ENCODE measurements at places on chromosomes 2 and 18.
A peak's percentile ranks its signal among the peaks of the same experiment; 100 is the strongest.

- DNase-seq, result no peak
Measured at GRCh38 chr18:35610724-35611123, 29.2 kb downstream of the GALNT1 start.

DNA sequence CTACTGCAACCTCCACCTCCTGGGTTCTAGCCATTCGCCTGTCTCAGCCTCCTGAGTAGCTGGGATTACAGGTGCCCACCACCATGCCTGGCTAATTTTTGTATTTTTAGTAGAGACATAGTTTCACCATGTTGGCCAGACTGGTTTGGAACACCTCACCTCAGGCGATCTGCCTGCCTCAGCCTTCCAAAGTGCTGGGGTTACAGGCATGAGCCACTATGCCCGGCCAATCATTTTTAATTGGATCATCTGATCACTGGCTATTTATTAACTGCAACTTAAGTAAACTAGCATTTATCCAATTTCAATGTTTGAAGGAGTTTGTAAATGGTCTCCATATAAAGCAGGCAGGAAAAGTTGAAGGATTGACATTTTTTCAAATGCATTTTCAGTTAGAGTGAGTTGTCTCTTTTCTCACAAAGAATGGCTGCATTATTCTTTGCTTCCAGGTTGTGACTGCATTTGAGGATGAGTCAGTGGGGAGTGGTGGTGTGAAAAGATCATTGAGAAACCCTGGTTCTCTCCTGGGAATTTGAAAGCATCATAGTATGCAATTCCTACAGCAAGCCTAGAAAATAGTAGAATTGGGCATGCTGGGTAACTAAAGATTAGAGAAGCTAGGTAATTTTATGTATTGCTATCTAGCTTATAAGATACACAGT, 431.1 kb upstream of the ZEB2 start:
- DNase-seq, result no peak

GRCh38 chr2:68738906-68739594, 4.4 kb downstream of the ARHGAP25 start:
- DNase-seq, result no peak

DNA sequence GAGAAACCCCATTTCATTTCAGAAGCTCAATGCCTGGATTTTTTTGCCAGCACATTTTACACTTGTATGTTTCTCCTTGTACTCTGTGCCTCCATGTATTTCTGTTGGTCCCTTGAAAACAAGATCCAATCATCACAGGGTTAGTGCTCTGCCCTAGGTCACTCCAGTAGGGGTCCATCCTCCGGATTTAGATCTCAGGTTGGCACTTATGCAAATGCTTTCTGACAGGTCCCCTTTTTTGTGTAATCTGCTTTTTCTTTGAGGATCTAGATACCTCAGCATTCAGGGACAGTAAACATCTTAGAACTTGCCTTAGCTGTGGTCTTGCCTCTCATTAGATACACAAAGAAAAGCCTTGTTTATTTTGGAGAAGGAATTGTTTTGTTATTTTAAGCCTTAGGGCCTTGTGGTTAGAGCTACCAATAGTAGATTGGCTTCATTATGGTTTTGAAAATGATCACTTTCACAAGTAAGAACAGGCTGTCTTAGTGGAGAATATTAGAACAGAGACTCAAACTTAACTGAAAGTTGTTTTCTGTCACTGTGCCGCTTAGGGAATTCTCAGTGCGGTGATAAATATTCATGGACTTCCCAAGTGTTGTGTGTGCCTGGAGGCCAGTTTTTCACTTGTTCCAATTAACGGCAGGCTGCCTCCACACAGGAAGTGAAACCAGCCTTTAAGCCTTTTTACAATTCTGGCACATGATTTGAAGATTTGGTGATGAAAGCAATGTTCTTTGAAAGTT, 7.8 kb downstream of the MERTK start:
- DNase-seq, result no peak

- DNase-seq, result no peak
Measured at GRCh38 chr2:144859716-144860115, 339.8 kb upstream of the ZEB2 start.

DNA sequence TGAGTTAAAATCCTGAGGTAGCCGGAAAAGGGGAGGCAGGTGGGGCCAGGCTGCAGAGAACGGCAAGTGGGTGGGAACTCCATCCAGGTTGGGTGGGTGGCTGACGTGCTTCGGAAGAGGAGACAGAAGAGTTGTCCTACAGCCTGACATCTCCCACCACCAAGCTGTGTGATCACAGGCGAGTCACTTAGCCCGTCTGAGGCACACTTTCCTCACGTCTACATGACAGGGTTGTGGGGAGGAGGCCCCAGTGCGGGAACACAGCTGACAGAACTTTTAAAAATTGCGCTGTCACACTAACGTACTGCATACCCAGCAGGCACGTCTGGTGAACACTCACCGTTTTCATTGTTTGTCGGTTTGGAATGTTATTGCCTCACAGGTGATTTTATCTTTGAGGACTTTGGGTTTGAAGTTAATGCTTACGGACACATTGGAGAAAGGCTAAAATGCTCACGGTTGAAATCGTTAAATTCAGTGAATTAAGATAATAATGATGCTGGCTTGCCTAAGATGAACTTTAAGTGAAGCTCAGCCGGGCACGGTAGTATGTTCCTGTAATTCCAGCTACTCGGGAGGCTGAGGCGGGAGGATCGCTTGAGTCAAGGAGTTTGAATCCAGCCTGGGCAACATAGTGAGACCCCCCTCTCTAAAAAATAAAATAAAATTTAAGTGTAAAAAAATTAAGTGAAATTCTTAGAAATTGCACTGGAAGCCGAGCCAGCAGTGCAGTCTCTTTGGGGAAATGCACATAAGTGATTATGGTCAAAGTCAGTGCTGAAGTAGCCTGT, 8.9 kb downstream of the EMILIN2 start:
- DNase-seq, result no peak

DNA sequence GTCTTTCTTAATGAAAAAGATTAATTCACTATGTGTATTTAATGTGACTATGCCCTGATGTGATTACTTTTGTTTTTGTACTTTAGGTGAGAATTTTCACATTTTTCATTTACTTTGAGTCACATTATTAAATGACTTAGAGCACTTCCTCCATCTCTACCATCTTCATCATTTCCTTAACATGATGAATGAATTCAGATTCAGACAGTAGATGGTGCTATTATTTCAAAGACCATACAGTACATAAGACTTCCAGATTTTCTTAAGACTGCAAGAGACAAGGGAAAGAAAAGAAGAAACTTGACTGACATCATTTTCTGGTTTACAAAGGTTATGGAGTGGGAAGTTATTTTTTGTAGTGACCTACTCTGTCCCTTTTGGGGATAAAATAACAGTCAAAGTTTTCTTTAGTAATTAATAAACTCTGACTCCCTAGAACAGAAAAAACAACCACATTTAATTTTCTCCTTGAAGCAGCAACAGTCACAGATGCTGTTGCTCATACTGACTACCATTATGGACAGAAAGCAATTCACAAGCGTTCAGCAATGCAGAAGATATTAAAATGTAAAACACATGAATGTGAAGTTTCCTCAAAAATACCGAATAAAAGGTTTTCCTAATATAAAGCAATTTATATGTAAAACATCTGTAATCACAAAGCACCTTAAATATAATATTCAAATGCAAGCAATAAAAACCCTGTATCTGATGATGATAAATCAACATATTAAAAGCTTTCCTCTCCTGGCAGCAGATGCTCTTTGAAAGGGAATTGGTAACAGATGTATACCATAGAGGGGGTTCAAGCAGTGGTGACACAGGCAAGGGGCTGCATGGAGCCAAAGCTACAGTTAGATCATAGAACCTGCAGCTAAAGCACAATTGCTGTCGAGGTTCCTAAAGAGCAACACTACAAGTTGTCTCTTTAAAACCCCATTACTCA, 1010.9 kb upstream of the NXPH2 start:
- peak; percentile 77 for DNase-seq

- DNase-seq, result no peak
Measured at GRCh38 chr2:155825876-155826275, 506.6 kb downstream of the NR4A2 start.

GRCh38 chr2:133324150-133324561, 244.1 kb downstream of the NCKAP5 start:
- no peak for DNase-seq

- DNase-seq, result peak; percentile 15
Measured at GRCh38 chr2:165610591-165611029, 141.1 kb downstream of the CSRNP3 start.

- no peak for DNase-seq
Measured at GRCh38 chr18:61308004-61308403, 25.2 kb upstream of the CDH20 start.

GRCh38 chr2:196592331-196592910, 47.1 kb upstream of the CCDC150 start:
- peak; percentile 86 for DNase-seq

DNA sequence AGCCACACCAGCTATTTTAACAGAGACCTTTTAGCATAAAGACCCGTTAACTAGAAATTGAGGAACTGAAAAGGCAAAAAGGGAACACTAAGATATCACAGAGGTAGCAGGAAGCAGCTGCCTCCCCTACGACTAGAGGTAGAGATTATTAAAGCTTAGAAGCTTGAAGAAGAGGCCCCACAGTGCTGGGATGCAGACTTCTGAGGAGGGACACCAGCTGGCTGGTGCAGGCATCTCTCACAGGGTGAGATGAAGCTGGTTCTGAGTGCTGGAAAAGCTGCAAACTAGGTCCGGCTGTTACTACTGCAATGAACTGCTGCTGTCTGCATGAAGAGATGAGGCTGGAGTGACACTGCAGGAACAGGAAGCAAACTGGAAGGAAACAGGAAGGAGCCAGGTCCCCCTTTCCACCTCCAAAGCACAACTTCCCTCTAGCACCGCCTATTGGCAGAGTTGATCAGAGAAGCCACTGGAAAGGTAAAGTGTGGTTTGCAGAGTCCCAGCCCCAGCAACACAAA, 61.2 kb upstream of the MRPS9 start:
- DNase-seq, result no peak

DNA sequence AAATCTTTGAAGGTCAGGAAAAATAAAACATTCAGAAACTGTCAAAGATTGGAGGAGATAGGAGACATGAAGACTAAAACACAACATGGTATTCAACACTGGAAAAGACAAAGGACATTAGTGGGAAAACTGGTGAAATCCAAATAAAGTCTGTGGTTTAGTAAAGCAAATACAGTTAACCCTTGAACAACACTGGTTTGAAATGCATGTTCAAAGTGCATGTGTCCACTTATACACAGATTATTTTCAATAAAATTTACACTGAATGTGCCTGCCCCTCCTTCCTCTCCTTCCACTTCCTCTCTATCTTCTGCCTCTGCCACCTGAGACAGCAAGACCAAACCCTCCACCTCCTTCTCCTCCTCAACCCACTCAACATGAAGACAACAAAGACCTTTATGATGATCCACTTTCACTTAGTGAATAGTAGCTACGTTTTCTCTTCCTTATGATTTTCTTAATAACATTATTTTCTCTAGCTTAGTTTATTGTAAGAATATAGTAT, 14.5 kb downstream of the OLA1 start:
- DNase-seq, result no peak
